ENCODE measurements at places on chromosomes 1 and 21. TPM values are rescaled to one million over a fixed set of nuclear protein-coding genes. Genes with fewer than 3 reads are reported as not detected.

The KRTAP27-1 gene
- polyA plus RNA-seq = not detected

DNA sequence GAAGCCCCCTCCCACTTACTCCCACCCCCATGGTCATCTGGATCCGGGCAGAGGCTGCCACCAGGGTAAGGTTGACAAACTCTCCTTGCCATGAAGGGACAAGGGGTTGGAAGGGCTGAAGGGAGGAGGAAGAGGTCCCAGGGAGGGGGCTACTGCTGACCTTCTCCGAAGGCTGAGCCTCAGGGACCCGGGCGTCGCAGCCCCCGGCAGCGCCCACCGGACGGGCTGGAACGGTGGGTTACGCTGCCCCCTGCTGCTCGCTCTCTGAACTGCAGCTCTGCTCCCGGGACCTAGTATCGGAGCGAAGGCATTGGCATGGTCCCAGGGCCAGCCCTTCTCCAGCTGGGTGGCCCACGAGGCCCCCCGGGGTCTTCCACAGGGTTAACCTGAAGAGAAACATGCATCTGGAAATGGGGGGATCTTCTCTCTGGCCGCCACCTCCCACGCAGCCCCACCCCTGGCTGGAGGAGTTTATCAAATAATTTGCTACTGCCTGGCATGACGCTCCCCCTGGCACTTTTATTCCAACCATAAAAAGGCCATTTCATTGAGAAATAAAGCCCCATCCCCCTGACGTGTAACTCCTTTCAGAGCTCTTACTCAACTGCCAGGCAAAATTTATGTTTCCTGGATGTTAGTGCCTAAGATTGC, 70.4 kb upstream of the TARDBP start:
- no peak for DNase-seq

- no peak for DNase-seq
Measured at GRCh38 chr1:164320790-164321731, 237.9 kb upstream of the PBX1 start.

The GNAT2 gene
- polyA plus RNA-seq = not detected

- no peak for DNase-seq
Measured at GRCh38 chr21:41369920-41370839, 8.4 kb downstream of the MX2 start.

DNA sequence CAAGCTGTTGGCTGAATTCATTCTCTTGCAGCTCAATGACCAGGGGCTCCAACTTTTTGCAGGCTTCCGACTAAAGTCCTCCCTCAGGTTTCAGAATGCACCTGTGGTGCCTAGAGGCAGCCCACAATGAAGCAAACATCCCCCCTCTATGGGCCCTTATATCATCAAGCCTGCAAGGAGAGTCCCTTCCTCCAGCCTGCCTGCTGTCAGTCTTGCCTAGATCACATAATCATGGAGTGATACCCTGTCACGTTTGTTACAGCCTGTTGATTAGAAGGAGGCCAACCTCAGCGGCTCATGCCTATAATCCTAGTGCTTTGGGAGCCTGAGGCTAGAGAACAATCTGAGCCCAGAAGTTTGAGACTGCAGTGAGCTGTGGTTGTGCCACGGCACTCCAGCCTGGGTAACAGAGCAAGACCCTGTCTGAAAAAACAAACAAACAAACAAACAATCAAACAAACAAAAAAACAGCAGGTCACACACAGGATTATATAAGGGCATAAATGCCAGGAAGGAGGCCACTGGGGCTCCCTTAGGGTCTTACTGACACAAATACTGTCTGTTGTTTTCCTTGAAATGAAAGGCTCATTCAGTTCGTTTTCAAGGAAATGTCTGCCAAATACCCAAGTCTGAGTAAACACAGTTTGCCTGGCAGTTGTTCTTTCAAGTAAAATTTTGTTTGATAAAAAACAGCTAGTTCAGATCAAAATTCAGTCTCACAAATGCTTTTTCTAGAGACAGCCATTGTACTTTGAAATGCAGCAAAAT, 4.7 kb upstream of the SPRR3 start:
- DNase-seq = no peak

GRCh38 chr1:245366886-245367285, 212.1 kb downstream of the KIF26B start:
- DNase-seq = no peak

DNA sequence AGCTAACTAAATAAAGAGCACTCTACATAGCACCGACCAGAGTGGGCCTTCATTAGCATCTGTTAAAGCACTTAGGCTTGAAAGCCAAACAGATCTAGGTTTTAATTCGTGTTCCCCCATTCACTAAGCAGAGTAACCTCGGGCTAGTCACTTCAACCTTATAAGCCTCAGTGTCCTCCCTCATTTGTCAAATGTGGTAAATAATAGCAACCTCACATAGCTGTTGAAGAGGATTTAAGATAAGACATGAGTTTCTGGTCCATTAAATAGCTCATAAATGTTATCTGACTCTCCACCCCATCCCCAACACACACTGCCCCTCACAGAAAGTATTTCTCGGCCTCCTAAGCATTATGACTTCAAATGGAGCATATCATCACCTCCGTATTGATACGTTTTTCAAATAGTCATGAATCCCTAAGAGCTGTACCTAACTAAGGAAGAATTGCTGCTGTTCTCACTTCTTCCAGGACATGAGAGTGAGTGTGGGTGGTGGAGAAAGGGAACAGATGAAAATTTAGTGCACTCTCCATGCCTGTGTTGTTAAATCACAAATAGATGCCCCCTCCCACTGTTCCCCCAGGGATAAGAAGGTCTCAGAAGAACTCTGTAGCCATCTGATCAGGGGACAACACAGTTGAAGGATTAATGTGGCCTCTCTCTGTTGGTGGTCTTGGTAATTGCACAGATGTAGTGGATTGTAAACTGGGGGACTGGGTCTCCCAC, 47.6 kb downstream of the PLPP3 start:
- DNase-seq = no peak

The L1TD1 gene
- 0.80 TPM for polyA plus RNA-seq

The PTGS2 gene
- 1.3 TPM for polyA plus RNA-seq

The PRELP gene
- polyA plus RNA-seq = 1.5 TPM

DNA sequence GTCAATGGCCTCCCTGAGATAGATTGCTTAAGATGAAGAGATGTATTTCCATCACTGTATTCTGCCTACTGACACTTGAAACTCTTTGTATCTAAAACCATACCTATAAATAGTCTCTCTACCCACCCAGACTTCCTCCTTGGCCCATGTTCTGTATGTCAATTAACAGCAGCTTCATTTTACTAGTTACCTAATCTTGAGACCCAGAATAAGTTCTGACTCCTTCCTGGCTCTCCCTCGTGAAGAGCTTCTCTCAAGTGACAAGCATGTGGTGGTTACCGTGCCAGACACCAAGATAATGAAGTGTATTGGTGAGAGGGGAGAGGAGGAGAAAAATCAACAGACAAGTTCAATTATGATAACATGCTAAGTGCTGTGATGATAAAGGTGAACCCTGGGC, 128.8 kb upstream of the RAVER2 start:
- no peak for DNase-seq

The INKA2 gene
- 61.5 TPM for polyA plus RNA-seq

DNA sequence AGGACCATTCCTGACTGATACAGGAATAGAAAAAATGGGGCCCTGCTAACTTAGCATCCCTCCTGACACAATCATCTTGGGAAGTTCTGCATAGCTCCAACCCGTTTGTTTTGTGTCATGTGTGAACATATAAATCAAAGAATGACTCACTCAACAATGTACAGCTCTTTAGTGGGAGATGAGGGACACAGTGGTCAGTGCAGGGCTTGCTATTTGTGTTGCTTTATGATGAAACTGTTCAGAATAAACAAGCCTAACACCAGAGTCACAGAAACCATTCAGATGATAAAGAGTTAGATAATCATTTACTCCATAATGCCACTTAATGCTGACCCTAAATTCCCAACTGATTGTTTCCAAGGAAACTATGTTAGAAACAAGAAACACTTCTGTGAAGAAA, 154.2 kb upstream of the ZNHIT6 start:
- no peak for DNase-seq

The OR2AK2 gene
- polyA plus RNA-seq = not detected

The ZNF669 gene
- polyA plus RNA-seq = 5.7 TPM

GRCh38 chr1:226990133-226990716, 50.1 kb downstream of the COQ8A start:
- DNase-seq = no peak

The RPF1 gene
- 30.8 TPM for polyA plus RNA-seq

- no peak for DNase-seq
Measured at GRCh38 chr1:47842228-47842919, 154.8 kb downstream of the TRABD2B start.

DNA sequence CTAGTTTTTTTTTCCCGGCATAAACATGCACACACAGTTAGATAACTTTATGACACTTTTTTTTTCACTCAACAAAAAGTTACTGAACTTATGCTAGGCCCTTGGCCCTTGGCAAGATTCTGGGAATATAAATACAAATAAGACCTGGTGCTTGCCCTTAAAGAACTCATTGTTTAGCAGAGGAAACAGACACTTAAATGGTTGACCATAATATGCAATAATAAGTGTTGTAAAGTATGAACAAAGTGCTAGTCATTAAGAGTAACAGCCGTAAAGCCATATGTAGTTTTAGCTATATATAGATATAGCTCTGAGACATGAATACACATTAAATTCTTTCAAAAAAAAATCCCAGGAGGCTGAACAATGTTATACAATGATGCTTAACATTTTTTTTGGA, 198.3 kb downstream of the CYYR1 start:
- no peak for DNase-seq

The PLA2G2D gene
- polyA plus RNA-seq = 0.05 TPM

DNA sequence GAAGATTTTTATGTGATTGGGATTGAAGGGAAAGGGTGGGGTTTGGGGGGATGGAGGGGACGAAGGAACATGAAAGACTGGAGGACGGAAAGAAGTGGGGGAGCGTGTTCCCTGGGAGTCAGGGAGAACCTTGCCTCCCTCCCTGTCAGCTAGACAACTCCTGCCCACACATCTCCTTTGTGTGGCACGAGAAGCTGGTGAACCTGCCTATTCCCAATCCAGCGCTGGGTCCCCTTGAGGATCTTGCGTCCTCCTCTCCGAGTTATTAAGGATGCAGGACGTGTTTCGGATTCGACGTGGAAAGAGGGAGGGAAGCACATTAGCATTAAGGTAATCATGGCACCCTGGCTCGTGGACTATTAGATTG, 1.4 kb downstream of the LRRC7 start:
- no peak for DNase-seq

GRCh38 chr1:208766832-208767231, 522.6 kb upstream of the PLXNA2 start:
- no peak for DNase-seq

GRCh38 chr1:2088458-2088857, 38.2 kb downstream of the PRKCZ start:
- no peak for DNase-seq

The ILDR2 gene
- polyA plus RNA-seq = 2.5 TPM

The COL16A1 gene
- 111 TPM for polyA plus RNA-seq

DNA sequence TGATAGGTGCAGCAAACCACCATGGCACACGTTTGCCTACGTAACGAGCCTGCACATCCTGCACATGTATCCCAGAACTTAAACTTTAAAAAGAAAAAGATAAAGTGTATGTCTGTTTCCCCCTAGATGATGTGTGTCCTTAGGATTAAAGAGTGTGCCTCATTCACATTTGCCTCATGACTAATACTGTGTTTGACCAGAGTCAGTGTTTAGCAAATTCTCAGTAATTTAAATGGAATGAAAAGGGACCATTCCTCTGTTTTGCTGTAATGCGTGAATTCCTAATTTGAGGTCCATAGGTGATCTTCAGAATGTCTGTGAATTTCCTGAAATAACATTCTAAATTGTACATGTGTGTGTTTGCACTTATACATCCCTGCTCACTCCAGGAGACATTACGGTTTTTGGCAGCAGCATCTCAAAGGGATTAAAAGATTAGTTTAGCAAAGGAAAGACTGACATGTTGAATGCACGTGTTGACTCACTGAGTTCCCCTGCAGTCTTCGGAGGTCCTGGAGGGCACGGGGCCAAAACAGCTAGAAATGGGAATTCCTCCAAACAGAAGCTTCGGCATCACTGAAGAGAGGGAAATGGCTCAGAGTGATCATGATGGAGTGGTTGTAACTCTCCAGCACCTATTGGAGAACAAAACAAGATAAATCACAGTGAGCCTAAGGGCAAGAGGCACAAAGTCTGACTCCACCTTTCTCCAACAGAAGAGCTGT, 19.1 kb upstream of the SLC35F3 start:
- DNase-seq = no peak

GRCh38 chr21:15775291-15775690, 45.5 kb downstream of the USP25 start:
- no peak for DNase-seq

- no peak for DNase-seq
Measured at GRCh38 chr1:80048716-80049115, 1042.2 kb upstream of the ADGRL4 start.

The RSPO1 gene
- polyA plus RNA-seq = 0.06 TPM

- DNase-seq = no peak
Measured at GRCh38 chr1:230750986-230751625, 3.9 kb downstream of the CAPN9 start.

The PLA2G5 gene
- 0.25 TPM for polyA plus RNA-seq

GRCh38 chr1:208232662-208233038, 11.5 kb downstream of the PLXNA2 start:
- DNase-seq = no peak

DNA sequence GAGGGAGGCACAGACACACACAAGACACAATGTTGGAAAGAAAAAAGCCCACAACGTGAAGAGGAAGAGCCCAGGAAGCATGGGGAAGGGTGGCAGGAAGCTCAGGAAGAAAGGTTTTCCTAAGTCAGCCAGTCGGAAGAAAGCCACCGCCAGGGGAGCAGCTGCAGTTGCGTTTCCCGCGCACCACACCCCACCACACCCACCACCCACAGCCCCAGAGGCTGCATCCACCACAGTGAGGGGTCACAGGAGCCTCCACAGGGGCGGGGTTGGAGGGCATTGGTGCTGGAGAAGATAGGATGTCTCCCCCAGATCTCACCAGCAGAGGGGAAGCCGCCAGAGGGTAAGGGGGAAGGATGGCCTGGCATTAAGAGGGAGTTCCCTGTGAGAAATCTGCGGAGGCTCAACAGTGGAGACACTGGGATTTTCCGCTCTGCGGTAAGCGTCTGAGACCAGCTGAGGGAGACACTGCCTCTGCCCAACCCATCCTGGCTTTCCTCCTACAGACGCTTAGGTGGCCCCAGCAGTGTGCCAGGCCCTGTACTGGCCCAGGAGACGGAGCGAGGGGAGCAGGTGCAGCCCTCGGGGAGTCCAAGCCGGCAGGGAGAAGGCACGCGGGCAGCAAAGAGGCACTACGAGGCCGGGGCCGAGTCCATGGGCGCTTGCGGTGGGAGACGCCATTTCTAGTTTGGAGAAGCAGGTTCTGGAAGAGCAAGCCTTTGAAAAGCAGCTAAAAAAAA, 19.8 kb downstream of the PGLYRP3 start:
- no peak for DNase-seq

GRCh38 chr1:234889643-234890042, 239.0 kb downstream of the TOMM20 start:
- no peak for DNase-seq

DNA sequence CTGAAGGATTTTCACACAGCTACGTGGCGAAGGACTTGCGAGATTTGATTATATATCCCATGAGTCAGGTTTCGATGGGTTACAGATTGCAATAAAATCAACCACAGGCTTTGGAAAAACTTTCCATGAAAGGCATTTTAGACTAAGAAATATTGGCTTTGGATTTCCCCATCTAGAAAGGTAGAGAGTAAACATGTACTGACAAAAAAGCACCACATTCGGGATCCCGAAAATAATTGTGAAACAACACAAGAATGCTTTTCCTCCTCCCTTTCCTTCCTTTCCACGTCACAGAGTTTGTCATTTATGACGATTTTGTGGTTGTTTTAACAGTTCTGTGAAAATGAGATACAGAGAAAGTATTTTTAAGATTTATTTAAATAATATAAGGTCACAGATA, 38.5 kb downstream of the TGFB2 start:
- no peak for DNase-seq

The IVL gene
- not detected for polyA plus RNA-seq
